DMS153 (cell line): ENCODE measurements at places on chromosomes 2 and 18.

DNA sequence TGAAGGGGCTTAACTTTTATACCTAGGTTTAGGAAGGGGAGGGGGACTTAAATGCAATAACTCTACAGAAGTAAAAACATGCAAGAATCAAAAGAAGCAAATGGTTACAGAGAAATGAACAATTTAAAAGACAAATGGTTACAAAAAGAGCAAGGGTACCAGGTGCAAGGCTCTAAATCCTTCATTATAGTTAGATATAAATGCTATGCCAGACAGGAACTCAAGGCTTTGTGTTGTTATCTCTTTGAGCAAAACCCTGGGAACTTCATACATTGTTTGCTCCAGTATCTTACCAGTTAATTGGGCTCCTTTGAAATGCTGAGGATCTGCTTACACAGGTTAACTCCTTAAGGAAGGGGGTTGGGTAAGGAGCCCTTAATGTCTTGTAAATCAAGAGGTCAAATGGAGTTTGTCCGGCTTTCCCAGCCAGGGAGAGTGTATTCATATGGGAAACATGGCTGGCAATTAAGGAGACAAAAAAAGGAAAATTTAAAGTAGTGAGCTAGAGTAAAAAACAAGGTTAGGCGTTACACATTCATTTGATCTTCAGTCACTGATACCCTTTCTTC is 347.5 kb downstream of the CELF4 start:
- no peak for DNase-seq

- no peak for DNase-seq
These were observed 1.7 kb downstream of the INPP5D start for GRCh38 chr2:233061591-233062450.

DNA sequence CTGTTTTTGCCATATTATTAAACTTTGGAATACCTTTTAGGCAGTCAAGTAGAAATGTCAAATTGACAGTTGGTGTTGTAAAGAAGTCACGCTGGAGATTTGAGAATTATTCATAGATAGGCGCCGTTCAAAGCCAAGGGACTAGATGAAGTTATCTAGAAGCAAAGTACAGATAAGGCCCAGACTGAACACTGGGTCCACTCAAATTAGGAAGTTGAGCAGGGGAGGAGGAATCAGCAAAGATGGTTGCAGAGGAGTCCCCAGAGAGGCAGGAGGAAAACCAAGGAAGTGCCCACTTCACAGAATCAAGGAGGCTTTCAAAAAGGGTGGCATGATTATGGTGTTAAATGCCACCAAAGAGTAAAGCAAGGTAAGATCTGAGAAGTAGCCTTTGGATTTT is 9.6 kb upstream of the ALS2 start:
- DNase-seq = no peak

GRCh38 chr2:237618449-237618848 is 8.9 kb upstream of the LRRFIP1 start:
- DNase-seq = no peak

DNA sequence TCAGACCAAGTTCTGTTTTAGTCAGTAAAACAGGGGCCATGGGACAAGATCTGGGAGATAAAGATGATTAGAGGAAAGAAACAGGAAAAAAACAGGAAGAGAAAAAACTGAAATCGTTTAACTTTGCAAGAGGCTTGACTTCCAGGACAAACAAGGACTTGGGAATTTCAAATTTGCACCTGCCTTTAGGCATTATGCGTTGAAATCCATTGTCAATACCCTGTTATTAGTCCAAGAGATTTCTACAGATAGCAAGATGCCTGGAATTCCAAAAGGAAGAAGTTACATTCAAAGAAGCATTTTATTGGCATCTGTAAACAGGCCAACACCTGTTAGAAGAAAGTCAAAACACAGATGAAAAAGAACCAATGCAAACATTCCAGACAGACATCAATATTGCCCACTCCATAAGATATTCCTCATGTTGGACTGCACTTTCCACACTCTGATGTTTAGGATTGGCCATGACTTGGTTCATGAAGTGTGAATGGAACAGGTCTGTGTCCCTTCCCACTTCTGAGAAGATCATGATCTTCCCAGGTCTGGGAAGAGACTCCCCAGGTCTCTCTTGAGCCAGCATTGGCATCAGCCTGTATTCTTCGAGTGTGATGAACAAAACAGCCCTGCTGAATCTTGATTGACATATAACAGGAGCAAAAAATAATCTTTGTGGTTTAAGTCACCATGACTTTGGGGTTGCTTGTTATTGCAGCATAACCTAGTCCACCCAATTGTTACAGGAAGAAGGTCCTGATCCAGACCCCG is 181.4 kb upstream of the FN1 start:
- DNase-seq = no peak

DNA sequence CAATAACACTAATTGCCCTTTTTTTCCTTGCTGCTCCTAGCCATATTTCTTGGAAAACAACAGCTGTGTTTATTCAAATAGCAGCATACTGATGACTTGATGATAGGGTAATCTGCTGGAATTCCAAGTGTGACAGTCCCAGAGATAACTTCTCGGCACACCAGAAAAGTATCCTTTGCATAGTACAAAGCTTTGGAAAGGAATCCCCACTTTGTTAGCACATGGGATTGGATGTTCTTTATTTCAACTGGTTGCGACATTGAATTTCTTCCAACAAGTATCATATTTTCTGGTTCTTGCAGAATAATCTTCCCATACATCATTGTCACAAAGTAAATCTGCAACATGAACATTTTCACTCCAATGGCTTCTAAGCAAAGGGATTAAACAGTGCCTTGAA is 445.8 kb upstream of the ACVR2A start:
- no peak for DNase-seq

GRCh38 chr2:208148803-208149202 is 2.8 kb upstream of the CRYGB start:
- DNase-seq = no peak

DNA sequence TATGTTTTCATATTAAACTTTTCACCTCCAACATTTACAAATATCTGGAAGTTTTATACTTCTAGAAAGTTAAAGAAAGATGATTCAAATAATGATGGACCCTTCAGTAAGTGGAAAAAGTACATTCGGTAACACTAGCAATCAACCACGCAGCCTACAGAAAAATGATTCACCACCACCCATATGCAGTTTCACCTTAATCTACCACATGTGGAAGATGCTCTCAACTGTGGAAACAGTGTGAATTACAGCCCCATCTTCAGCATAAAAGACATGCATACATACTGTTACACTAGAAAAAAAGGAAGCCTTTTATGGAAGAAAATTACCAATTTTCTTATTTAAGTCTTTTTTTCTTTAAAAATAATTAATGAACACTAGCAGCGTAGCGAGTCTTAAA is 1.1 kb downstream of the SLC38A11 start:
- no peak for DNase-seq

DNA sequence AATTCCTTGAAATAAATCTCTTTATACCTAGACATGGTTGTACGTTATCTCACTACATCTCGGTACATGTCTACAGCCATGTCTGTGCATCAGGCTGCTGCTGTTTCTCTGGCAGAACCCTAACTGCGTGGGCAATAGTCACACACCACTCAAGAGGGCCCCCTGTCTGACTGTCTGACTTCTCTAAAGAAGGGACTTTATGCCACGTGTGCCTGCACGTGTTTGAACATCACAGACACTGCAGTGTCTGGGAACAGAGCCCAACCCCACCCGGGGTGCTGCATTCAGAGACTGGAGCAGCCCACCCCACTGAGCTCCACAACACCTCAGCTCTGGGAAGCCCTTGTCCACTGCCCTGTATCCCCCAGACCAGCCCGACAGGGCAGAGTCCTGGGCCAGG is 55.0 kb downstream of the KIF1A start:
- DNase-seq = no peak

DNA sequence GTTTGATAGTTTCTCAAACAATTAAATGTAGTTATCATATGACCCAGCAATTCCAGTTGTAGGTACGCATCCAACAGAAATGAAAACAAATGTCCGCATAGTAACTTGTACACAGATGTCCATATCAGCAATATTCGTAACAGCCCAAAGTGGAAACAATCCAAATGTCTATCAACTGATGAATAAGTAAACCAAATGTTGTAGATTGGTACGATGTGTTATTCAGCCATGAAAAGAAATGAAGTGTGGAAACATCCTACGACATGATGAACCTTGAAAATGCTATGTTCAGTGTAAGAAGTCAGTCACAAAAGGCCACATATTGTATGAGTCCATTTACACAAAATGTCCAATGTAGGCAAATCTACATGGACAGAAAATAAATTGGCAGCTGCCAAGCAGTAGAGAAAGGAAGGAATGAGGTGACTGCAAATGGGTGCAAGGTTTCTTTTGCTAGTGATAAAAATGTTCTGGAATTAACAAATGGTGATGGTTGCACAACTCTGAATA is 26.9 kb downstream of the GAREM1 start:
- DNase-seq = no peak

- DNase-seq = no peak
These were observed 97.7 kb upstream of the PGAP1 start for GRCh38 chr2:197024206-197024605.

- DNase-seq = no peak
These were observed 80.1 kb upstream of the CTNNA2 start for GRCh38 chr2:79432731-79433146.

GRCh38 chr2:232871835-232872736 is 2.0 kb downstream of the SNORC start:
- DNase-seq = no peak

GRCh38 chr2:64765160-64765805 is 111.6 kb upstream of the SERTAD2 start:
- no peak for DNase-seq

- DNase-seq = no peak
These were observed 133.3 kb downstream of the DNAH6 start for GRCh38 chr2:84649487-84650142.

DNA sequence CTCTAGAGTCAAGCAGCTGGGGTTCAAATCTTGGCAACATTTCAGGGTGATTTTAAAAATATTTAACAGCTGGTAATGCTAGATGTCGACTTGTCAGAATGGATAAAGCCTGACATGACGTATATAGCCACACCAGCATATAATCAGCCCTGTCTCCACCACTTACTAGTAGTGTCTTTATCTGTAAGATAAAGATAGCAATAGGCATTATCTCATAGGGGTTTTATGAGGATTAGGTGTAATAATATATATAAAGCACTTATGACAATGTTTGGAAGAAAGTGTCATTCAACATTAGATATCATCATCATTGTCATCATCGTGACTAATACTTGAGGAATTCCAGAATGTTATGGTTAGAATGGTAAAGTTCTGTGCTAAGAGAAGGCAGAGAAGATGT is 369.0 kb upstream of the CWC22 start:
- DNase-seq = no peak

DNA sequence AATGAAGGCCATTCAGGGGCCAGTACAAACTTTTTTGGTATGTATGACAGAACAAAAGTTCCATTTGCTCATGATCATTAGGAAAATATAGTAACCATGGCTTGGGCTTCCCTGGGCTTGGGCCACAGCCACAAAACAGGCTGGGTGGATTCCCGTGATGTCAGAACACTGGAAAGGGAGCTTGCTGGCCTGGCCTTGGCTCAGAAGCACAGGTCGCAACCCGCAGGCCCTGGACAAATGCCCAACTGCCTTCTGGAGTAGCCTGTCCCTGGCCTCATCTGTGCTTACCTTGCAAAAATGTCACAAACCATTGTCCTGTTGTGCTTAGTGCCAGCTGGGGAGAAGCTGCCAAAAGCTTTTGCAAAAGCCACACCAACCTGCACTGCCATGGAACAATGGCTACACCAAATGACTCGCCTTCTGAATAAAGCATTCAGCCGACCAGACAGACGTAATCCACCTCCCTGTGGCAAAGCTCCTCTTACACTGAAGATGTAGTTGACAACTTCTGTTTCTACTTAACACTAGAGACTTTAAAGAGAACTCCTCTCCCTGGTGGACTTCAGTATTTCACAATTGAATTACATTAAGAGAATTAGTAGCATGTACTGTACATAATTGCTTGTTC is 125.5 kb downstream of the ANKRD44 start:
- no peak for DNase-seq

- DNase-seq = no peak
These were observed 82.5 kb downstream of the LPIN1 start for GRCh38 chr2:11828933-11829323.

GRCh38 chr18:33870059-33870458 is 292.0 kb downstream of the ASXL3 start:
- no peak for DNase-seq

GRCh38 chr2:9003366-9003615 is 193 bp downstream of the MBOAT2 start:
- no peak for DNase-seq

- DNase-seq = no peak
These were observed 31.7 kb upstream of the ZBTB7C start for GRCh38 chr18:48440924-48441323.

DNA sequence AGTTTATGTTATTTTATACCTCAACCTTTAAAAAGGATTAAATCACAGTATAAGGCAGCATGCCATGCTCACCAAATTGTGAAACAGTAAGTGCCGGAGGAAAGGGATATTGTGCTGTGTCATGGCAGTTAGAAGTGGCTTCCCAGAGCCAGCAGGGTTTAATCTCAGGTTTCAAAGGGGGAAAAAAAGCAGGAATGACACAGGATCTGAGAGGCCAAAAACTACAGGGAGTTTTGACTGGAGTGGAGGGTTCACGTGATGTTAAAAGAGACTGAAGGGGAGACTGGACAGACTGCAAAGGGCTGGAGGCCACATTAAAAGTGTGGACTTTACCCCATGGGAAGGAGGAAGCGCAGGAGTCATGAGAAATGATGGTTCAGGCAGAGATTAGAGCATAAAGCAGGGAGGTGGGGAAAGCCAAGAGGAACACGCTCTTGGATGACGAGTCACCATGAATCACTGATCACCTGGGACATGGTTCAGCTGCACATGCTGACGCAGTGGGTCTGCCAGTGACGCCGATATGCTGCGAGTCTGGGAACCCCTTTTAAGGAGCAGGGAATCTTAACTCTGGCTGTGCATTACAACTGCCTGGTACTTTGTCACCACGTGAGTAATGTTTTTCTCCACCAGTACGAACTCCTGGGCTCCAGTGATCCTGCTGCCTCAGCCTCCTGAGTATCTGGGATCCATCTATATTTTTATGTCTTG is 6.1 kb downstream of the CHMP1B start:
- DNase-seq = no peak

DNA sequence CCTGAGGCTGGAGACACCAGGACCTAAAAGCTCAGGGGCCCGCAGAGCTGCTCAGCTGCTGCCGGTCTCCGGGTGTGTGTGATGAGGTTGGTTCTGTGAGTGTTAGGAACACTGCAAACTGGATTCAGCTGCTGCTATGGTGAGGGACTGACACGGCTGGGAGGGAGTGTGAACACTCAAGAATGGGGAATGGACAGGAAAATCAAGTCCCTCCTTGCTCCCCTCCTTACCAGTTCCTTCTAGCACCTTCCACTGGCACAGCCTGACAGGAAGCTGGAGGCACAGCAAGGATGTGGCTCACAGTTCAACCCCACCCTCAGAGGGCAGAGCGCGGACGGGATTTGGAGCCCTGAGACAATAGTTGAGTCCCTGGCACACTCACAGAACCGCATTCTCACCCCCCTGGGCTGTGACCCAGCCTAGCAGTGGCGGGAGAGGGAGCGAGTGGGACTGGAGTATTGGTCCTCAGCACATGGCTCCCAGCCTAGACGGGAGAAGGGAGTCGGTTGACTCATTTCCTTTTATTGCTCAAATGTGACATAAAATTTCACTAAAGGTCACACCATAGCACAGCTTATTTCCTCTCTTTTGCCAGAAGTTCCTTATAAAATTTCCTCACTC is 42.5 kb downstream of the LRRC30 start:
- no peak for DNase-seq

- no peak for DNase-seq
These were observed 426.2 kb upstream of the MEX3C start for GRCh38 chr18:51623653-51624052.

- no peak for DNase-seq
These were observed 84.0 kb upstream of the TMEM200C start for GRCh38 chr18:5979176-5979888.
